AG08396 (cell line): ENCODE measurements at places on chromosomes 5 and 9.

- no peak for DNase-seq
Measured at GRCh38 chr9:106622164-106622487, 240.8 kb upstream of the ZNF462 start.

DNA sequence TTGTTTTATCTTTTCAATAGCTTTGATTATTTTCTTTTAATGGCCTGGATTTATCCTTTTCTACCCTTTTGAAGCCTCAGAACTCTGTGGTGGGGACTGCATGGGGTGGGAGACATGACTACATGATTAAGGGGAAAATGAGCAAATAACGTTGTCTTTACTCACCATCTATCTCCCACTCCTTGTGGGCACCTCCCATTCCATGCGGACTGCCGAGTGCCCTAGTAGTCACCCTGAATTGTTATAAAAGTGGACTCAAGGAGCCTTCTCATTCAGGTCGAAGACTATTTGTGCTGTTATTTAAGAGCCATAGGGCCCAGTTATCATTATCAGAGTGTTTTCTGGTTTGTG lies 281.8 kb downstream of the MLLT3 start:
- no peak for DNase-seq

DNA sequence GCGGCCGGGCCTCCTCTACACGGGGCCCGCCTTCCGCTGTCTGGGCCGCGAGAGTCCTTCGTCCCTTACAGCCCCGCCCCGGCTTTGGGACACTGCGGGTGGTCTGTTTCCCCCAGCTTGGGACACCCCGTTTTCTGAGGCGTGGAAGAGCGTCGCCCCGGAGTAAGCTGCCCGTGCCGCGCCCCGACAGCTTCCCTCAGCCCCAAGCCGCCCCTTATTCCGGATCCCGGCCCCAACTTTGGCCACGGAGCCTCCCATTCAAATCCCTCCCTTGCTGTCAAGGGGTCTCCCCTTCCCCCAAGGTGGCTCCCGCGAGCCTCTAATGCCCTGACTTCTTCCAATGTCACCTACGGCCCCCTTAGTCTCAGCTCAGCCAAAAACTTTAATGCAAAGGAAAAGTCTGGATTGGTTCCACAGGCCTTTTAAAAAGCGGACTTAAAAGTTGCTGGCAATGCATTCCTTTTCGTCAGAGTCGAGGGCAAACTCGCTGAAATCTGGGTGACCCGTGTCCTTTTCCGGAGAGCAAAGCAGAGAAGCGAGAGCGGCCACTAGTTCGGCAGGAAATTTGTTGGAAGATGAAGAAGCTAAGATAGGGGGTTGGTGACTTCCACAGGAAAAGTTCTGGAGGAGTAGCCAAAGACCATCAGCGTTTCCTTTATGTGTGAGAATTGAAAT lies 19.8 kb downstream of the EXOSC2 start:
- no peak for DNase-seq

DNA sequence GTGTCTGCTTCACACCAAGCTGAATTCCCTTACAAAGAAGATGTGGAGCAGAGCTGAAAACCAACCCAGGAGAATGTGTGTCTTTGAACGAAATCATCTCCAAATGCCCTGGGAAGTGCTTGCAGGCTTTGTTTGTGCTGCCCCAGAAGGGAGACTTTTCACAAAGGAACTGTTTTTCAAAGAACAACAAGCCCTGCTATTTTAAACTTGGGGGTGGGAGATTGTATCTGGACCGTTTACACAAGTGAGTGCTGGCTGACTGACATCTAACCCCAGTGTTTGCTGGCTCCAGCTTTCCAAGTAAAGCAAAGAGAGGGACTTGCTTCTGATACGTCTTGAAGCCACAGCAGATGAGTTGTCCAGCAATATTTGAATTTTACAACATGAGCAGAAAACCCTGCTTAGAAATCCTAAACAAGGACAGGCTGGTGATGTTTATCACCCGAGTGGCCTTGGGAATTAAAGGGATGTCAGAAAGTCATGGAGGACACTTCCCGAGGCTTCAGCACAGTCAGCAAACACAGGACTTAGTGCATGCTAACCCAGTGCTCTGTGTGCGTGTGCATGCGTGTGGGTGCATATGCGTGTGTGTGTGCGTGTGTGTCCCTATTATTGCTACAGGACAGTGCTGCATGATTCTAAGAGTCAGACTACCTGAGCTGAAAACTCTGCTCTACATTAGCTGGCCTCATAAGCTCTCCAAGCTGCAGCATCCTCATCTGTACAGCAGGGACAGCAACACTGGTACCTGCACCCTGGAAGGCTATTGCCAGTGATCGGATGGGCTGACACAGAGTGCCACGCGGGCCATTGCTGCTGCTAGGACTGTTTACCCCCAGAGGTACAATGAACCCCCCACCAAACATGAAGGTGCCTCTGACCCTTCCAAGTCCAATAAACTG lies 1.4 kb downstream of the ADAMTS12 start:
- peak; percentile 40 for DNase-seq

- no peak for DNase-seq
Measured at GRCh38 chr5:43620944-43621505, 18.0 kb downstream of the NNT start.
